ENCODE measurements at places on chromosomes 6 and 20. TPM values are rescaled to one million over a fixed set of nuclear protein-coding genes. Genes with fewer than 3 reads are reported as not detected.

Gene ASXL1
- total RNA-seq: 97.5 TPM

Gene SLC26A8
- not detected for total RNA-seq

Gene HLA-DOA
- 30.2 TPM for total RNA-seq

Gene RNF39
- total RNA-seq: 18.2 TPM

Gene APCDD1L
- 0.98 TPM for total RNA-seq

- DNase-seq: no peak
These were observed 53.3 kb upstream of the LGSN start for GRCh38 chr6:63372951-63373533.

- DNase-seq: no peak
These were observed 173.9 kb downstream of the DHX35 start for GRCh38 chr20:39135885-39136544.

- no peak for DNase-seq
These were observed 13.2 kb downstream of the HDGFL1 start for GRCh38 chr6:22582417-22583205.

DNA sequence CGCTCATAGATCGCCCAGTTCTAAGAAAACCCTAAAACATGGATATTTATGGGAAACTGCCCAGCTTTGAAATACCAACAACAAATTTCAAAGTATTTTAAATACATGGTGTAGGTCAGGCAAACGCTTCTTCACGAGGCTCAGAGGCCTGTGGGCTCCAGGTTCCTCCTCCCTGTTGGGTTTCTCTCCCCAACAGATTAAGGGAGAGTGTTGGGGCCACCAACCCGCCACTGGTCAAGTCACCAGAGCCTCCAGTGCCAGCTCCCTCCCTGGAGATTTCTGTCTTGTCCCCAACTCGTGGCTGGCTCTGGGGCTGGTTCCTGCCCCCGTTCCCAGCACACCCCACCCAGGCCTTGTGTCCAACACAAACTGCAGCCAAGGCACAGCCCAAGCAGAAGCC lies 87.9 kb downstream of the PTPN1 start:
- DNase-seq: no peak

GRCh38 chr6:33790379-33790778 lies 1.4 kb upstream of the LEMD2 start:
- no peak for DNase-seq

DNA sequence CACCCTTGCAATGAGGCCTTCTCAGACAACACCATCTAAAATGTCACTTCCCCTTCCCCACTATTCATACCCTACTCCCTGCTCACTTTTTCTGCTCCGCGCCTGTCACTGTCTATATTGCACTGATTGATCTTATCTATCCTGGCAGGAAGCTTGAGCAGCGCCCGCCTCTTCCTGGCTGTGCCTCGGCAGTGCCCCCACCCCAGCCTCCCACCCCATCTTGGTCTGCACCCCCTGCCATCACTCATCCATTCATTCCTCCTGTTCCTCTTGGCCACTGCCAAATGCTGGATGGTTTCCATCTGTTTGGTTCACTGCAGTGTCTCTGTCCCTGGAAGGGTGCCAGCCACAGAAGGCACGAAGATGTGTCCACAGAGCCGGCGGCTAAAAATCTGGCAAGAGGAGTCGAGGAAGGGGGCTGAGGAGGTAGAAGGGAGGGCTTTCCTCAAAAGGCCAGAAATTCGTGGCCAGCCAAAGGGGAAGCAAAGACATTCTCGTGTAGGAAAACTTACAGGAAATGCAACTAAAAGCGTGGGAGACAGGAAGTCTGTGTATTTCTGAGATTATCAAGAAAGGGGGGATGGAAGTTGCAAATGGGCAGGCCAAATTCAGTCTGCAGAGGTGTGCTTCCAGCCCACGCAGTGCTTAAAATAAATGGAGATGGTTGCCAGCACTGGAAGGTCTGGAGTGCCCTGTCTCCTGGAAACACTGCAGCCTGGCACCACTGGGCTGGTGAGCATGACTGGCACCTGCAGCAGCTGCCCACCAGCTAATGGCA lies 27.6 kb downstream of the SYNJ2 start:
- no peak for DNase-seq

GRCh38 chr20:39294137-39294725 lies 332.1 kb downstream of the DHX35 start:
- DNase-seq: no peak

DNA sequence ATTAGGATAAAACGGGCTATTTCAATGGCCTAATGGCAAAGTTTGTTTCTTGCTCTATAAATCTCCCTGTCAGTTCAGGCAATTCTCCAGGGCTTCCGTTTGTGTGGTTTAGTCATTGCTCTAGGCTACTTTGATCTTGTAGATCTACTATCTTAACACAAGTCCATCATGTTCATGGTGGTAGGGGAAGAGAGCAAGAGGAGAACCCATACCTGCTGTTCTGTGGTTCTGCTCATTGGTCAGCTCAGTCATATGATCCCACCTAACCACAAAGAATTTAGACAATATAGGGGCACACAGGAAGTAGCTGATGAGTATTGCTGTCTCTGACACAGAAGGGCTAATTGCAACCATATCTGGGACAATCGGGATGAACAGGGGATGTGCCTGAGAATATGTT lies 4.9 kb upstream of the DEK start:
- DNase-seq: no peak

GRCh38 chr6:156826290-156826955 lies 49.2 kb downstream of the ARID1B start:
- no peak for DNase-seq

GRCh38 chr20:20665606-20666332 lies 46.7 kb downstream of the RALGAPA2 start:
- DNase-seq: no peak

All from vagina (tissue), 2 donors.